ENCODE measurements at places on chromosomes 5 and 9. TPM values are rescaled to one million over a fixed set of nuclear protein-coding genes. Genes with fewer than 3 reads are reported as not detected.

DNA sequence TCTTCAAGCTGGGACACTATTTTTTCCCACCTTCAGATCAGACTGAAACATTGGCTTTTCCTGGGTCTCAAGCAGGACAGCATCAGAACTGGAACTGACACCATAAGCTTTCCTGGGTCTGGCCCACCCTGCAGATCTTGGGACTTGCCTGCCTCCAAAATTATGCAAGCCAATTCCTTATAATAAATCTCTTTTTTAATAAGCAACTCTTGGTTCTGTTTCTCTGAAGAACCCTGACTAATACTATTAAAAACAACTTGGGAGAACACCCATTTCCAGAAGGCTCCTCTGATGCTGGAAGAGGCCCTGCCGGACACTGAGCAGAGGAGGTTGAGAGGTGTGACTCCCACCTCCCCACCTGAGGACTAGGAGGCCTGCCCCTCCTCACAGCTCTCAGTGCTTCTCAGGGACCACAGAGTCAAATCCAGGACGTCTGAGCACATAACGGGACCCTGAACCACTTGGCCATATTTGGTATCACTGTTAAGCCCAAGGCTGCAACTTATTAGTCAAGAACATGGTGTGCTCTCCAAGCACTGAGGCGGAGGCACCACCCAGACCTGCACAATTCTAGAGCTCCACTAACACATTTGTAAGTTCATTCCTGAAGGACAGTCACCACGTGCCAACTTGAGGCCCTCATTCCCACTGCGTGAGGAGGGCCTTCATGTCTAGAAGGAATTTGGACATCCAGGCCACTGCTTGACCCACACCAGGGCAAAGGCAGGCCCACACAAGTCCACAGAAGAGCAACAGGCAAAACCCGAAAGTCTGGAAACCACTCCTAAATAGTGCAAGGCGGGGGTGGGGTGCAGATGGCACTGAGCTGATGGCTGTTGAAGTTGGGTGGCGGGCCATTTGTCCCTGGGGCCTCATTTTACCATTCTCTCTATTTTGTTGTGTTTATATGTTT lies 9.5 kb downstream of the SHC3 start:
- H3K27ac ChIP-seq = no peak overlapping the region
- peaks cover 24% of the 10 kb centered on the region for H3K27me3 ChIP-seq
- no peaks in the 10 kb centered on the region for H3K36me3 ChIP-seq
- no peaks in the 10 kb centered on the region for H3K4me1 ChIP-seq
- DNase-seq = no peak

GRCh38 chr9:82490019-82490499 lies 501.5 kb downstream of the SPATA31D1 start:
- H3K4me1 ChIP-seq = no peaks in the 10 kb centered on the region
- H3K27ac ChIP-seq = no peak overlapping the region
- no peak overlapping the region for H3K4me3 ChIP-seq
- H3K36me3 ChIP-seq = no peaks in the 10 kb centered on the region

DNA sequence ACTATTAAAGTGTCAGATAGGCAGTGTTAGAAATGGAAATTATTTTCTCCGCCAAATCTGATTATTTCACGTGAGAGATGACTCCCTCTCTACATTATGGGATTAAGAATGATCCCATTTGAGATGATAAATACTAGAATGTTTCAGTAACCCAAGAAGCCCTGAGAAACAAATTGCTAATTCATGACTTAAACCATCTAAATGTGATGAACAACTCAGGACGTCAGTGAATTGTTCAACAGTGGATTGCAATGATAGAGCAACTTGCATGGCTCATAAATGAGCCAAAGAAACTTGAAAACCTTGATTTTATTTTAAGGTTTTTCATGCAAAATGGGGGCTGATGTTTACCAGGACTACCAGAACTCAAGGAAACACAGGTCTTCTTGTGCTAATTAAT lies 350.5 kb upstream of the WWC1 start:
- no peaks in the 10 kb centered on the region for H3K36me3 ChIP-seq
- H3K27ac ChIP-seq = no peak overlapping the region
- H3K4me3 ChIP-seq = no peak overlapping the region
- H3K4me1 ChIP-seq = no peaks in the 10 kb centered on the region
- DNase-seq = no peak

- H3K4me1 ChIP-seq = no peaks in the 10 kb centered on the region
- H3K27me3 ChIP-seq = no peaks in the 10 kb centered on the region
- peaks cover 3% of the 10 kb centered on the region for H3K36me3 ChIP-seq
- H3K27ac ChIP-seq = no peak overlapping the region
- H3K4me3 ChIP-seq = no peak overlapping the region
Observed at GRCh38 chr9:100377015-100377414, 24.3 kb upstream of the TEX10 start.

DNA sequence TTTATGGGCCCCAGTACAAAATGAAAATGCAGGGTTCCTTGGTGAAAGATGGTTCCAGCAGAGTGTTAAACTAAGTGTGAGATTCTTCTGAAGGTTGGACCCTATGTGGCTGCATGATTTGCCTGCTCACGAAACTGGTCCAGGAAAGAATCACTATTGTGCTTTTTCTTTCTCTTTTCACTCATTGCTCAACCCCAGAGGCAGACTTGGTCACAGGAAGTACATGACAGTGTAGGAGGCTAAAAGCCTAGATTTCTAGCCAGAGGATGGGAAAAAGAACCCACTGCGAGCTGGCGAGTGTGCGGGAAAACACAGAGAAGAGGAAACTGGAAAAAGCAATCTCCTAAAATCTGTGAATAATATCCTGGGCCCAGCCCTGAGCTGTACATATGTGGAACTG lies 18.6 kb downstream of the SLC36A2 start:
- no peak overlapping the region for H3K4me3 ChIP-seq
- no peaks in the 10 kb centered on the region for H3K36me3 ChIP-seq
- no peak for DNase-seq
- no peak overlapping the region for H3K27ac ChIP-seq
- no peaks in the 10 kb centered on the region for H3K4me1 ChIP-seq
- no peaks in the 10 kb centered on the region for H3K27me3 ChIP-seq

DNA sequence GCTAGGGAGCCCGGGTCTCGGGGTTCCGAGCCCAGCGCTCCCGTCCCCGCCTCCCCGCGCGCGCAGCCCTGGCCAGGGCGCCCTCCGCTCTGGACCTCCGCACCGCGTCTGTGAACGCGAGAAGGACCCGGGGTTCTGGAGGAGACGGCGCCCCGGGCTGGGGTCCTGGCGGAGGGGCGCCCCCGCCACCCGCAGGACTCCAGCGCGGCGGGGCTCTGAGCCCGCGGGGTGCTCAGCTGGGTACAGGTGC lies 431 bp downstream of the TMOD1 start:
- H3K36me3 ChIP-seq = no peaks in the 10 kb centered on the region
- H3K27me3 ChIP-seq = peaks cover 44% of the 10 kb centered on the region
- H3K4me1 ChIP-seq = peaks cover 18% of the 10 kb centered on the region
- DNase-seq = no peak

GRCh38 chr9:131610231-131610761 lies 65.0 kb downstream of the PRRT1B start:
- H3K4me3 ChIP-seq = no peak overlapping the region
- H3K27me3 ChIP-seq = no peaks in the 10 kb centered on the region
- H3K4me1 ChIP-seq = peaks cover 3% of the 10 kb centered on the region
- peaks cover 36% of the 10 kb centered on the region for H3K36me3 ChIP-seq

GRCh38 chr5:69368458-69369339 lies 621 bp downstream of the AK6 start:
- peak overlapping the region; percentile 99 for H3K27ac ChIP-seq
- H3K27me3 ChIP-seq = no peaks in the 10 kb centered on the region
- H3K36me3 ChIP-seq = peaks cover 34% of the 10 kb centered on the region
- DNase-seq = peak; percentile 30
- H3K4me1 ChIP-seq = peaks cover 39% of the 10 kb centered on the region

DNA sequence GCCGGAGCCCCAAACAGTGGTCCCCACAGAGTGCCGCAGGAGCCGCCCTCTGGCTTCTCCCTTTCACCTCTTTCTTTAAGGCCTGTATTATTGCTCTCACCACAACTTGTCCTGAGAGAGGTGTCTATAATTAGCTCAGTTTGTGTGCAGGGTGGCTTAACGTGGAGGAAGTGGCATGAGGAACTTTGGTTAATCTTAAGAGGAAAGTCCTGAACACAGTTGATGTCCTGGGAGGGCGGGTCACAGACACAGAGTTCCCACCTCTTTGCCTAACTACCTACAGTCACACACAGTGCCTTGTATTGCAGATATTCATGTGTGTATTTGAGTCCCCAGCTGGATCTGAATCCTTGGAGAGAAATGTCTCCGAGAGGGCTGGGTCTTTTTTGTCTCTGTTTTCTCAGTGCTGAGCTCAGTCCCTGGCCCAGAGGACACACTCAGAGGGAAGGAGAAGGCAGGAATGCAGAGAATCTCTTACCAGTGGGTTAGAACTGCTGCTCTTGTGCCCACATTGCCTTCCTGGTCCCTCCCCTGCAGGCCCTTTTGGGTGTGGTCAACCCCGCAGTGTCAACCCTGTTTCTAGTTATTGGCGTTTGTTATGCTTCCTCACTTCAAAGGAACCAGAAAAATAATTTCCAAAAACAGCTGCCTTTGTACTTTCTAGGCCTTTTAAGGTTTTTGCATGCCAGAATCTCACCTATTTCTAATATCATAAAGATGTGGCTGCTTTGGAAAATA lies 392.5 kb downstream of the KDM4C start:
- H3K27ac ChIP-seq = peak overlapping the region; percentile 76
- H3K4me1 ChIP-seq = peaks cover 31% of the 10 kb centered on the region
- H3K27me3 ChIP-seq = no peaks in the 10 kb centered on the region
- peaks cover 28% of the 10 kb centered on the region for H3K36me3 ChIP-seq
- H3K4me3 ChIP-seq = peak overlapping the region; percentile 39

DNA sequence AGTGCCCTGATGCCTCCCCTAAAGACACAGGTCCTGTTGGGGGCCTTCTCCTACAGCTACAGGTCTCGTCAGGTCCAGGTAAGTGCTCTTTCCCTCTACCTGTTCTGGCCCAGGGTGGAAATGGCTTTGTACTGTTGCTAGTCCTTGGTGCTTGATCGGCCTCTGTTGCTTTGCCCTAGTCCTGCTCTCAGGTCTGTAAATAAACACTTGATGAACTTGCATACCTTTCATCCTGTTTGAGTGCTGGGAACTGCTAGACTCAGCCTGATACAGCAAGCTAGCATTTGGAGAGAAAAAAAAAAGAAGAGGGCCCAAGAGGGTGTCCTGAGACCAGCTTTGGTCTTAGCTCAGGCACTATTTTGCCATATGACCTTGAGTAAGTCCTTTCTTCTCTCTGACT lies 21.8 kb upstream of the ZNF618 start:
- H3K4me3 ChIP-seq = no peak overlapping the region
- H3K27me3 ChIP-seq = no peaks in the 10 kb centered on the region
- no peaks in the 10 kb centered on the region for H3K4me1 ChIP-seq
- no peak overlapping the region for H3K27ac ChIP-seq
- H3K36me3 ChIP-seq = no peaks in the 10 kb centered on the region

GRCh38 chr5:39640552-39640951 lies 215.8 kb upstream of the DAB2 start:
- no peaks in the 10 kb centered on the region for H3K36me3 ChIP-seq
- no peak overlapping the region for H3K4me3 ChIP-seq
- peaks cover 2% of the 10 kb centered on the region for H3K27me3 ChIP-seq
- H3K4me1 ChIP-seq = no peaks in the 10 kb centered on the region
- H3K27ac ChIP-seq = no peak overlapping the region

- H3K27me3 ChIP-seq = no peaks in the 10 kb centered on the region
- H3K27ac ChIP-seq = no peak overlapping the region
- DNase-seq = peak; percentile 66
- peaks cover 18% of the 10 kb centered on the region for H3K4me1 ChIP-seq
- peaks cover 32% of the 10 kb centered on the region for H3K36me3 ChIP-seq
- no peak overlapping the region for H3K4me3 ChIP-seq
Observed at GRCh38 chr5:151740336-151740942, 18.0 kb downstream of the ATOX1 start.

- no peak overlapping the region for H3K4me3 ChIP-seq
- no peaks in the 10 kb centered on the region for H3K27me3 ChIP-seq
- peaks cover 56% of the 10 kb centered on the region for H3K36me3 ChIP-seq
- no peak for DNase-seq
Observed at GRCh38 chr9:110168486-110168885, 39.5 kb downstream of the C9orf152 start.

DNA sequence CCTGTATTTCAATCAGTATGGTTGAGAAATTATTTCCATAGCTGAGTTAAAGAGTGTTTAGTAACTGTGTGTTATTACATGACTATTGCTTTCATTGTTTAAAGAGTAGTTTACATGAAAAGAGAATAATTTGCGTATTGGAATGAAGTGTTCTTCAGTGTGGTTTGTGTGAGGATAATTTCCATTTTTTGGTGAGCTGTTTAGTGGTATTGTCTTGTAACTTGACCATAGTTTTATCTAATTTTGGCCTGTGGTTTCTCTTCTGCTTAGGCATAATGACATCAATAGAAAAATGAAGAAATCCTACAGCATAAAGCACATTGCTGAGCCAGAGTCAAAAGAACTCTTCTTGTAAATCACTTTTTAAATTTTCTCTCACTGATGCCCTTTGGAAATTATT lies 151.2 kb downstream of the SNCAIP start:
- H3K4me3 ChIP-seq = no peak overlapping the region
- H3K27me3 ChIP-seq = no peaks in the 10 kb centered on the region
- no peak for DNase-seq

DNA sequence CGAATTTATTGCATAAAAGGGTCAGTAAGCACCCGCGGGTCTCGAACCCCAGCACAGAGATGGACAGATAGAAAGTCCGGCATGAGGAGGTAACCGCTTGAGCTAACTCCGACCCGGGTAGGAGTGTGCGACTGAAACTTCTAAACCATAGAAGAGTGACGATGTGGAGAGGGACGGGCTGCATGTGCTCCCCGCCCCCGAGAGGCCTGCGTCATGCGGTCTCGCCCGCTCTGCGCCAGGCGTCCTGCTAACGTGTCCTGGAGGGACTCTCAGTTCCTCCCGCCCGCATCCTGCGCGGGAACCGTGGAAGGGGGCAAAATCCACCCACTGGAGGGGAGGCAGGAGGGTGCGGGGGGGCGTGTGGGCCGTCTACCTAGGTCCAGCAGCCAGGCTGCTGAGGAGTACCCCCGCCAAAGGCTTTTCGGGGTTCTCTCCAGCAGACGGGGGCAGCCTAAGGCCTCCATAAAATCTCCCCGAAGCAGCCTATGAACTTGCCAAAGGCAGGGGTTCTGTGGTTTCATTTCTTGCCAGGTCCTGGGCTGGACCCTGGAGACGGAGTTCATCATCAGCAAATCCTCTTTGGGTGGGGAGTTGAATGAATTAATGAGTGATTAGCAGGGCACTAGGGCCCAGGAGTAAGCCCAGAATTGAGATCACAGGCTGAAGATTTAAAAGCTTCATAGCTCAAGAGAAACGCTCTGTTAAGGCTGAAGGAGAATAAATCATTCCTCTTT lies 51.9 kb downstream of the TGFBI start:
- peaks cover 5% of the 10 kb centered on the region for H3K4me1 ChIP-seq
- H3K27me3 ChIP-seq = peaks cover 29% of the 10 kb centered on the region
- no peaks in the 10 kb centered on the region for H3K36me3 ChIP-seq
- peak overlapping the region; percentile 49 for H3K4me3 ChIP-seq

GRCh38 chr5:96896806-96897205 lies 20.5 kb downstream of the ERAP2 start:
- no peak for DNase-seq
- H3K4me1 ChIP-seq = peaks cover 38% of the 10 kb centered on the region
- no peaks in the 10 kb centered on the region for H3K27me3 ChIP-seq
- peak overlapping the region; percentile 88 for H3K27ac ChIP-seq

- no peak overlapping the region for H3K4me3 ChIP-seq
- DNase-seq = no peak
- no peaks in the 10 kb centered on the region for H3K36me3 ChIP-seq
Observed at GRCh38 chr9:33714989-33715388, 80.4 kb upstream of the PRSS3 start.

Gene PCDHGA11
- not detected for total RNA-seq

Gene SLC31A2
- 2.7 TPM for total RNA-seq

Gene CXCL14
- not detected for total RNA-seq

Gene SLC34A1
- 2.1 TPM for total RNA-seq

Gene SPATA31E1
- total RNA-seq = not detected

All from activated CD8-positive, alpha-beta T cell treated with anti-CD3 and anti-CD28 coated beads, Interleukin-2, amount 10 ng/mL, durations not matched to agents 7 days and 5 days (primary cell).